ENCODE measurements at places on chromosomes 11 and 22. TPM values are rescaled to one million over a fixed set of nuclear protein-coding genes. Genes with fewer than 3 reads are reported as not detected.

The OR51V1 gene
- not detected for total RNA-seq

The GAB4 gene
- not detected for total RNA-seq

The DERL3 gene
- total RNA-seq: 9.9 TPM

The CASP5 gene
- not detected for total RNA-seq

The NXPE1 gene
- total RNA-seq: not detected

The RIC8A gene
- total RNA-seq: 111 TPM

The PHLDB1 gene
- total RNA-seq: 3.3 TPM

The KDM4D gene
- 1.3 TPM for total RNA-seq

The OR5AL1 gene
- total RNA-seq: not detected

The PRDX5 gene
- 91.2 TPM for total RNA-seq

The ALX4 gene
- total RNA-seq: not detected

- H3K36me3 ChIP-seq: peaks cover 19% of the 10 kb centered on the region
- H3K27ac ChIP-seq: no peak overlapping the region
- peaks cover 11% of the 10 kb centered on the region for H3K4me1 ChIP-seq
- DNase-seq: no peak
Observed at GRCh38 chr11:78381865-78382264, 35.8 kb downstream of the GAB2 start.

DNA sequence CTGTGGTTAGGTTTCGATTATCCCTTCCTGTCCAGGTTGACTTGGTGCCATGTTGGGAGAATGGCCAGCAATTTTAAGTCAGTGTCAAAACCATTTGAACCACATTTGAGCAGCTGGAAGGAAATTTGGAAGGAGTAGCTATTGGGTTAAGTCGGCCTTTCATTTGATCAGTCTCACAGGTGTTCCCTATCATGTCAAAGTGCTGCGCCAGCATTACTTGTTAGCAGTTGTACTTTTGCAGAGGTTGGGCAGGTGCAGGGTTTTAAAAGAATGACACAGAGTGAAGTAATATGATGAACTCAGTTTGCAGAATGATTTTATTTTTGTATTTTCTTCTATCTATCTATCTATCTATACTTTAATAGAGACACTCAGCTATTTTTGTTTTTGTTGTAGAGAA is 6.4 kb upstream of the TYMP start:
- no peak for DNase-seq
- H3K36me3 ChIP-seq: peaks cover 21% of the 10 kb centered on the region
- no peaks in the 10 kb centered on the region for H3K27me3 ChIP-seq
- peaks cover 52% of the 10 kb centered on the region for H3K4me1 ChIP-seq
- H3K4me3 ChIP-seq: no peak overlapping the region
- peak overlapping the region; percentile 71 for H3K27ac ChIP-seq

- no peak for DNase-seq
- H3K27ac ChIP-seq: no peak overlapping the region
- no peaks in the 10 kb centered on the region for H3K36me3 ChIP-seq
- peaks cover 40% of the 10 kb centered on the region for H3K27me3 ChIP-seq
- peak overlapping the region; percentile 54 for H3K4me3 ChIP-seq
Observed at GRCh38 chr22:23457380-23457985, 122.6 kb downstream of the IGLL1 start.

DNA sequence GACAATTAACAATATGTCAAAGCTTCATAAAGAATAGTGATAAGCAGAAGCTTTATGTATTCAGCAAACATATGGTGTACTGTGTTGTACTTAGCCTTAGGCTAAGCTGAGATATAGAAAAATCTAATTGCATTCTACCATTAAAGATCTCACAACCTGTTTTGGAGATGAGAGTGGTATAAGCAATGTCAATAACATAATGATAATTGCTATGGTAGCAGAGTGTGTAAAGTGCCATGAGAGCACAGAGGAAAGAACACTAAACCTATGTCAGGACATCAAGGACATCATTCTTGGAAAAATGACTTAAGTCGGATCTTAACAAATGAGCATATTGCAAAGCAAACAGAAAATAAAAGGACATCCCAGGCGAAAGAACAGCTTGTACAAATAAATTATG is 28.6 kb upstream of the ANGPTL5 start:
- H3K27ac ChIP-seq: no peak overlapping the region
- no peaks in the 10 kb centered on the region for H3K36me3 ChIP-seq
- H3K4me1 ChIP-seq: no peaks in the 10 kb centered on the region

- peaks cover 16% of the 10 kb centered on the region for H3K27me3 ChIP-seq
- H3K27ac ChIP-seq: no peak overlapping the region
- H3K4me1 ChIP-seq: no peaks in the 10 kb centered on the region
- no peak for DNase-seq
Observed at GRCh38 chr11:16703795-16704194, 34.7 kb upstream of the C11orf58 start.

GRCh38 chr11:112697391-112698178 is 263.6 kb upstream of the NCAM1 start:
- no peak for DNase-seq
- H3K36me3 ChIP-seq: no peaks in the 10 kb centered on the region
- H3K4me3 ChIP-seq: no peak overlapping the region
- no peaks in the 10 kb centered on the region for H3K4me1 ChIP-seq

GRCh38 chr11:15806217-15806616 is 550.1 kb downstream of the SOX6 start:
- no peak for DNase-seq
- no peaks in the 10 kb centered on the region for H3K4me1 ChIP-seq
- no peaks in the 10 kb centered on the region for H3K36me3 ChIP-seq
- H3K27ac ChIP-seq: no peak overlapping the region
- H3K27me3 ChIP-seq: no peaks in the 10 kb centered on the region
- no peak overlapping the region for H3K4me3 ChIP-seq

GRCh38 chr22:45537734-45538181 is 35.1 kb downstream of the FBLN1 start:
- H3K4me3 ChIP-seq: no peak overlapping the region
- DNase-seq: no peak
- H3K4me1 ChIP-seq: no peaks in the 10 kb centered on the region
- H3K27ac ChIP-seq: no peak overlapping the region

- no peaks in the 10 kb centered on the region for H3K27me3 ChIP-seq
- no peak overlapping the region for H3K27ac ChIP-seq
- H3K4me1 ChIP-seq: no peaks in the 10 kb centered on the region
- H3K4me3 ChIP-seq: no peak overlapping the region
- no peak for DNase-seq
- H3K36me3 ChIP-seq: no peaks in the 10 kb centered on the region
Observed at GRCh38 chr11:24886880-24887619, 390.2 kb downstream of the LUZP2 start.

DNA sequence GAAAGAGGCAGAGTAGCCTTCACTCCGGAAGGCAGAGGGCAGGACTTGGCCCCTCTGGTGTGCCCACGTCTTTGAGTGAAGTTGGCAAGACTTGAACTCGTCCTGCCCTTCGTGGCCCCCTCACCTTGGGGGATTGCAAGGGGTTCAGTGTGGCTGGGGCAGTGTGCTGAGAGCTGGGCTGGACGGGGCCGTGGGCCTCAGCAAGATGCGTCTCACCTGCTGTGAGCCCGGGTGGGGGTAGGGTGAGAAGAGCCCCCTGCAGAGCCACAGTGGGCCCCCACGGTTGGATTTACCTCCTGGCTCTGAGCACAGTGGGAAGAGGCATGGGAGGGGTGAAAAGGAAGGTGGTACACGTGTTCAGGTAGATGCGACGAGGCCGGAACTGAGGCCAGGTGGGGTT is 81.4 kb upstream of the ATXN10 start:
- no peak overlapping the region for H3K27ac ChIP-seq
- no peak overlapping the region for H3K4me3 ChIP-seq
- no peak for DNase-seq
- no peaks in the 10 kb centered on the region for H3K4me1 ChIP-seq
- H3K27me3 ChIP-seq: peaks cover 7% of the 10 kb centered on the region

DNA sequence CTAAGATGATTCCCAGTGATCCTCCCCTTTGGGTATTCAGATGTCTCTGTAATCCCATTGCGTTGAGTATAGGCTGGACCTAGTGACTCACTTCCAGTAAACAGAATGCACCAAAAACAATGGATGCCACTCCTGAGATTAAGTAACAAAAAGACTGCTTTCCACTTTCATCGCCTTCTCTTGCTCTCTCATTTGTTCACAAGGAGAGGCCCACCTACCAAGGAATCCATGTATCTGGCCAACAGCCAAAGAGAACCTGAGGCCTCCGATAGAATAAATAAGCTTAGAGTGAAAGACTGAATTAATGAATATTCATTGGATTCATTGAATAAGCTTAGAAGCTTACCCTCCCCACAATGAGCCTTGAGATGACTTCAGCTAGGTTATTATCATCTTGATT is 454.6 kb downstream of the KCNA4 start:
- no peaks in the 10 kb centered on the region for H3K36me3 ChIP-seq
- H3K27me3 ChIP-seq: no peaks in the 10 kb centered on the region
- H3K4me1 ChIP-seq: no peaks in the 10 kb centered on the region
- H3K27ac ChIP-seq: no peak overlapping the region

DNA sequence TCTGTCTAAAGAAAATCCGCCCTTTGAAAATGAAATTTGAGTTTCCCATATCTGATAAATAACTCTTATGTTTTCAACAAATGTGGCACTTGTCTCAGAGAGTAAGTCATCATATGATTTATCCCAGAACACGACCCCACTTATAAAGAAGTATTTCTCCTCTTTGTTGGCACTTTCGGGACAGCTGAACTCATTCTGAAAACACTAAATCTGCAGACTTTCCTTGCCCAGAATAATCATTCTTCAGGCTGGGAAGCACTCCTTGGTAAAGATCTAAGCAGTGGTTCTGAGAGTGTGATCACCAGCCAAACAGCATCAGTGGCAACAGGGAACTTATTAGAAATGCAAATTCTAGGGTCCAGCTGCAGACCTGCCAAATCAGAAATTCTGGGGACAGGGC is 532.2 kb upstream of the API5 start:
- no peaks in the 10 kb centered on the region for H3K4me1 ChIP-seq
- no peak overlapping the region for H3K4me3 ChIP-seq
- no peaks in the 10 kb centered on the region for H3K27me3 ChIP-seq
- DNase-seq: no peak
- H3K27ac ChIP-seq: no peak overlapping the region

DNA sequence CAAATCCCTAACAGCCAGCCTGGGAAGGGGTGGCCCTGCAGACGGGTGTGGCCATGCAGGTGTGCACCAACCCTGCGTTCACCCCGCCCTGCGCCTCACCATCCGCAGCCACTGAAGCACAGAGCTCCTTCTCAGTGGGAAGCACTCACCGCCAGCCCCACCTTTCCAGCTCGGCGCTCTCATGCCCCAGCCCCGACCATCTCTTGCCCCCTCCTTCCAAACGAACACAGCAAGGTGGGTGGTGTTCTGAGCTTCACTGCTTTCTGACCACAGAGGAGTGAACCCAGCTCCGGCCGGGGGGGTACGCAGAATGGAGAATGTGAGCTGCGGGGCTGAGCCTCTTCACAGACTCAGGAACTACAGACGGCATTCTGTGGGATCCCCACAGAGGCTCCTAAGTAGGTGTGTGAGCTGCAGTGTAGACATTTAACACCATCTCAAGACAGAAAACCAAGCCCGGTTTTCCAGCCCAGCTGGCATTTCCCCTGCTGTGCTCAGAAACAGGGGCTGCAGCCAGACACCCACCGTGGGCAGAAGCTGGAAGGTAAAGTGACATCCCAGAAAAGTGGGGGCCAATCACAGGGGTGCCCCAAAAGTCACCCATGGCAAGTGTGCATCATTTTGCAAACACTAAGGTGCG is 88.4 kb upstream of the RTL6 start:
- peaks cover 37% of the 10 kb centered on the region for H3K27me3 ChIP-seq
- H3K27ac ChIP-seq: no peak overlapping the region

DNA sequence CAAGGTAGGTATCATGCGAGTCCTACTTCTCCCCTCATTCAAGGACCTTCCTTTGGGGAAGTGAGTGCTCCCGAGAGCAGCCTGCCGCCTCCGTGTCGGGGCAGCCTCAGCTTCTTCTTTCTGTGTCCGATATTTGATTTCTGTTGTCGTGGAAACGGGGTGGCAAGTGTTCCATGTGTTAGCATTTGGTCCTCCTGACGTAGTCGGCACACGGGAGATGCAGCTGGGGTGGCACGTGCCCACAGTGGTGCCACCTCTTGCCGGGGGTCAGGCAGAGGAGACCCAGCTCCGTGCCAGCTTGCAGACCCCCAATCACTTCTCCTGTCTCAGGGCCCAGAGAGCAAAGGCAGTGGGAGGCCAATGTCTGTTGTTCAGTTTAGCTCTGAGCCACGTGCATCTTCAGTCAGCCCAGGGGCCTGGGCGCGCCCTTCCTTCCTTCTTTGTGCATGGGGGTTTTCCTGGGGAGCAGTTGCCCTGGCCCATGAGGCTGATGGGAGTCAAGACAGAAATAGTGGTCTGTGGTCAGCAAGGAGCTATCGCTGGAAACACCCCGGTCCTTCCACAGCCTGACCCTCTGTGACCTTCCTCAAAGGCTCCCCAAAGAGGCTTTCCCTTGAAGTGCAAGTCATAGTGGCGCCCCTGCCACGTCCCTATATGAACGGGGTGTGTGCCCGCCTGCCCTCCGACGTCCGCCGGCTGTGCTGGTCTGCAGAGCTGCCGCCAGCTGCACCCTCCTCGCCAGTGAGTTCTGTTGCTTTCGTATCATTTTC is 44.5 kb downstream of the PARVB start:
- H3K4me1 ChIP-seq: peaks cover 17% of the 10 kb centered on the region
- DNase-seq: no peak
- no peaks in the 10 kb centered on the region for H3K36me3 ChIP-seq
- no peak overlapping the region for H3K4me3 ChIP-seq
- H3K27me3 ChIP-seq: no peaks in the 10 kb centered on the region
- peak overlapping the region; percentile 1 for H3K27ac ChIP-seq

GRCh38 chr22:36797911-36798673 is 18.7 kb downstream of the PVALB start:
- H3K4me3 ChIP-seq: no peak overlapping the region
- no peaks in the 10 kb centered on the region for H3K36me3 ChIP-seq
- no peak overlapping the region for H3K27ac ChIP-seq

DNA sequence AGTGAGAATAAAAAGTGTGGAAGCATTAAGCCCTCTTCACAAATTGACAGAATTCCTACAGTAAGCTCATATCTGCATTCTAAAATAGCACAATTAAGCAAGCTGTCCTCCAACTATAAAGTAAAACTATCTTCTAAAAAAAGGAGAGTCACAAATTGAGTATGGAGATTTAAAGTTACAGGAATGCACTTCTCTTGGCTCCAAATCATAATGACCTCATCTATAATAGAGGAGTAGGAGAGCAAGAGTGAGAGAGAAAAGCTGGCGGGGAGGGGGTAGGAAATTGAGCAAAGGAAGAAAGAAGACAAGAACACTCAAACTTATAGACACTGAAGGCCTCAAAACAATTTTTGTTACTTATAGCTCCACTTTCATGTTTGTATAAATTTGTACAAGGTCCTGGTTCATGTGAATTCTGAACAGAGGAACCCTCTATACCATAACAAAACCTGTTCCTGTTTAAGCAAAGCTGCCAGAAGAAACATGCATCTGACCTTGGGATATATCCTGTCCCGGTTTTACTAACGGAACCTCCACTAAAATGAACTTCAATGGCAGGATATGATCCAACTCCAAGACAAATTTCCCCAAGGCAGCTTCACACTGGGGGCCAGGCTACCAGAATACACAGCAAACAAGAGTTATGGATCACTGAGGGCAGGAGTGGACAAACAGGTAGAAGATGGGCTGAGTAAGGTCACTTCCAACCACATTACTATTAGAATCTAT is 37.2 kb downstream of the SLC35F2 start:
- DNase-seq: no peak
- H3K4me1 ChIP-seq: no peaks in the 10 kb centered on the region
- H3K27ac ChIP-seq: no peak overlapping the region
- no peaks in the 10 kb centered on the region for H3K36me3 ChIP-seq
- no peaks in the 10 kb centered on the region for H3K27me3 ChIP-seq

- peaks cover 2% of the 10 kb centered on the region for H3K27me3 ChIP-seq
- peaks cover 16% of the 10 kb centered on the region for H3K36me3 ChIP-seq
- H3K4me3 ChIP-seq: peak within 1 kb of the TSS; percentile 97
- peaks cover 29% of the 10 kb centered on the region for H3K4me1 ChIP-seq
- peak; percentile 32 for DNase-seq
Observed at GRCh38 chr11:85627332-85627997, at the start of gene DLG2. TSS of gene DLG2 (minus strand) at chr11:85627344.

GRCh38 chr11:83728281-83728680 is 442.1 kb upstream of the CCDC90B start:
- no peak for DNase-seq
- H3K4me1 ChIP-seq: no peaks in the 10 kb centered on the region
- no peak overlapping the region for H3K27ac ChIP-seq
- peaks cover 29% of the 10 kb centered on the region for H3K27me3 ChIP-seq
